NCI-H748 treated with DMSO at 0.1 percent for 48 hours (cell line): ENCODE measurements at places on chromosomes 7 and 10.
A peak's percentile ranks its signal among the peaks of the same experiment; 100 is the strongest.

DNA sequence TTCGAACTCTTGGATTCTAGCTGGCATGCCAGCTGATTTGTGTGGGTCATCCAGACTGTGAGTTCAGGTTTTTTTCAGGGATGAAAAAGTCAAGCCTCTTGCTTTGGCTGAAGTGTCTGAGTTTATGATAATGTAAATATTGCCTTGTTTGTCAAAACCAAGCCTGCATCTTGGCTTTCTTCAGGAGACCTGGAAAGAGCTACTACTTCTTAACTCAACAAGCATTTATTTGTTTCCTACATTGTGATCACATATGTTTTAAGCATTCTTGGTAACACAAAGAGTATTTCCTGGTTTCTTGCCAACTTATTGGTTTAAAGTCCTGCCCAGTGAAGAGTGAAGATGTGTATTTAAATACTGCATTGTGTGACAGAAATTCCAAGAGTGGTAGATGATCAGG lies 407.1 kb downstream of the LRMDA start:
- DNase-seq, result no peak

DNA sequence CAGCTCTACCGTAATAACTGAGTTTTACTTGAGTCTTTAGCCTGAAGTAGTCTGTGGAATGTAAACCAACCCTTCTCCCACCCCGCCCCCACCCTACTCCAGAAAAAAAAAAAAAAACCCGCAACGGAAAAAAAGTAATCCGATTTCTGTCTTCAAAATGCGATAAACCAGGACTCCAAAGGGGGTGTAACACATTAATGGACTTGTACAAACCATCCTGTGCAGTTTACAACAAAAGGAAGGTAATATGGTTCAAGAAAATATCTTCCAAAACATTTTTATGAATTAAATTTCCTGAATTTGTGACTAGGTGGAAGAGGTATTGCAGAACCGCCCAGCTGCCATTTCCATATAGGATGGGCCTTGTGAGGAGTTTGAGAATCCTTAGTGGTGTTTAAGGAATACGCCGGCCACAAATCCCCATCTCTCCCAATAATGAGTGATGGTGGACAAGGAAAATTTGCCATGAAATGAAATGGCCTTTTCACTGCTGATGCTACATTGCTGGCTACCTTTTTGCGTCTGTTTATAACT lies 10.6 kb downstream of the SKIDA1 start:
- no peak for DNase-seq

DNA sequence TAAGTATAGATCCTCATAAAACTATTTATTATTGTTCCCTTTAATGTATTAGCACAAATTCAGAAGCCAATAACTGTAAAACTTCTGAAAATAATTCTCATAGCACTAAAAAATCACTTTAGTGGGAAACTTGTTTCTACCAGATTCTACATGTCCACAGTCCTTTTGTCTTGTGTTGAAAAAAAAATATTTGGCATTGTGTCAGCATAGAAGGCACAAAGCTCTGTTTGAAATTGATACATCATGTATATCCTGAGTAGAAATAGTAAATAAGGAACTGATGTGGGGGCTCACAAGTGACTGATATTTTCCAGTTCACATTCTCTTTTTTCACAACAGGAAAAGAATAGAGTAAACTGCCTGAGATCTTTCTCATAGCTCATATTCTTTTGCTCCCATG lies 134.6 kb downstream of the GRM3 start:
- DNase-seq, result no peak

DNA sequence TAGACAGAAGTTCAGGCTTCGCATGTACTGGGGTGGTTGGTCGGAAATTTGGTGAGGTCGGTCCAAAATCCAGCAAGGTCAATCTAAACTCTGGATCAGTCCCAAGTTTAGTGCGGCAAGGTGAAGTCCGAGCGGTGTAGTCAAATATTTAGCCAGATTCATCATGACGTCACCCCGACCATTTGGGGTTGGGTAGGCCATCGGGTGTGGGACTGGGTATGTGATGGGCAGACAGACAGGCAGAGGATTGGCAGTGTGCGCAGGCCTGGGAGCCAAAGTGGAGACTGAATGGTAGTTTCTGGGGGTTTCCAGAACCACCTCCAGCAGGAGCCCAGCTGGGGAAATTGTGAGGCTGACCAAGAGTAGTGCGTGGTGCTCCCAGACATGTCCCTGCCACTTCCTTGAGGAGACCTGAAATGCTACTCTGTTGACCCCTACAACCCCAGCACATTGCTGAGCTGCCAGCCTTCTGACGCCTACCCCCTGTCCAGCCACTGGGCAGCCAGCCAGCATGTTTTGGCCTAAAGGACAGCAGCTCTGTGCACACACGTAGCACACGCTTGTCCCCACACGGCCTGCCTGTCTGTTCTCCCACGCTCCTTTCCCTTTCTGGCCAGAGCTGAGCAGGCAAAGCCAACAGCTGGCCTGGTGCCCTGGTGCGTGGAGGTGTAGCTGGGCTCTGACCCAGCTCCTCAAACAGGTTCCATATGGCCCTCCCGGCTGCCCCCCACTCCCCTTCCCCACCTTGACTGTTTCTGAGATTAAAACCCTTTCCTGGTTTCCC lies 55.9 kb downstream of the FAM241B start:
- no peak for DNase-seq

GRCh38 chr10:124756156-124756903 lies 12.2 kb upstream of the FAM53B start:
- DNase-seq, result no peak

DNA sequence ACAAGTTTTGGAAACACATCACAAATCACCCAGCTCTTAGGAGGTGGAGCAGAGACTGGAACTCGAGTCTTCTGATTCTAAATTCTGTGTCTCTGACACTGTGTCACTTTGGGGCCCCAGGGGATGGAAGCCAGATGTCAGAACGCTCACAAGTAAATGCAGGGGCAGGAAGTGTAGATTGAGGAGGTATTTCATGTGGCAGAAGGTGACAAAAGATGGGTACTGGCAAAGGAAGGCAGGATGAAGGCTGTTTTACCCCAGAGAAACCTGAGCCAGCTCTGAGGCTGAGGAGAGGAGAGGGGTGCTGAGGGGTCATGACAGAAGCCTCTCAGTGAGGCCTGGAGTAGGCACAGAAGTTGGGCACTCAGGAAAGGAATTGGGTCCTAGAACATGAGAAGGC lies 6.0 kb upstream of the PURB start:
- no peak for DNase-seq

DNA sequence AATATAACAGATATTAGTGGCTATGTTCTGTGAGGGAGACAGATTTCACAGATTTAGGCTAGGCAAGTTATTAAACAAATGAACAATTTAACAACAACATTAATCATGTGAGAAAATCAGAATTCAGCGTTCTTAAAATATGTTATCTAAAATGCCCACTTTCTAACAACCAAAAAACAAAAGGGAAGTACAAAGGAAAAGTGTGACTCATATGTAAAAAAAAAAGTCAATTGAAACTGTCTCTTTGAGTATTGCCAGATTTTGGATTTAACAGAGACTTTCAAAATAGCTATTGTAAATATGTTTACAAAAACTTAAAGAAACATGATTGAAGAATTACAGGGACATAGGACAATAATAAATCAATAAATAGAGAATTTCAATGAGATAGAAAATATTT lies 34.8 kb upstream of the ARHGAP22 start:
- no peak for DNase-seq

DNA sequence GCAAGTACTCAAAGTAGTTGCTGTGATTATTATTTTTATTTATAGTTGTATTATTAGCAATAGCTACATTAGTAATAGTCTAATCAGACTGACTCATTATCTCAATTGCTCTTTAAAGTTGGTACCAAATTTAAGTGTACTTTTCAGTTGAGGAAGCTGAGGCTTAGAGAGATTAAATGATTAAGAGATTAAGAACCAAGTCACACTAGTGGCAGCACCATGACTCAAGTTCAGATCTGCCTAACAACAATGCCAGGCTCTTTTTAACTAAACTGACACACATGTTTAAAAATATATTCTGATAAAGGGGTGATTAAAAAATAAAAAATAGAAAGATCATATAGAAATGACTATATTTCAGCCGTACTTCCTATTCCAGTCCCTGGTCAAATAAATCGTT lies 42.0 kb downstream of the FZD1 start:
- no peak for DNase-seq

DNA sequence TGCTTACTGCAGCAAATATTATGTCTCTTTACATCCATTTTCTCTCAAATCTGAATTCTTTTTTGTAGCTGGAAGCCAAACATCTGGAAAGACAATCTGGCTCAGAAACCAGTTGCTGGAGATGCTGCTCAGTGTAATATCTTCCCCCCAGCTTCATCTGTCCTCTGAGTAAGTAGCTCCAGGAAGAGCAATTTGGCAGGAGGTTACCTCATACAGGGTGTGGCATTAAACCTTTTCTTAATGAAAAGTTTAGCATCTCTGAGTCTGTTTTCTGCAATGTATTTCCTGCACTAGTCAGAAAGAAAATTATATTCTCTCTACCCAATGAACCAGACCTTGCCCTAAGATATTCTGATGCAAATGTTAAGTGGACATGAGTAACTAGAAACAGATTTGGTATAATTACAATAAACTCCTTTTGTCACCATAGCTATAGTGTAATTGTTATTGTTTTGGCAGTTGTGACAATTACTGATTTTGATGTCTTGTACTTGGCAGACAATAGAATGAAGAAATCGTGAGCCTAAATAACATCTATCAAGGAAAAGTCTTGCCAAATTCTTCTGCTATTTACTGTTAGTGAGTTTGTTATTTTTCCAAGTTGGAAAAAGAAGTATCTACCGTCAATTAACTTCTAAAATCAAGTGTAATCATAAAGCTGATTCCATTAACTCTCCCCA lies 123.3 kb downstream of the WDFY4 start:
- no peak for DNase-seq

DNA sequence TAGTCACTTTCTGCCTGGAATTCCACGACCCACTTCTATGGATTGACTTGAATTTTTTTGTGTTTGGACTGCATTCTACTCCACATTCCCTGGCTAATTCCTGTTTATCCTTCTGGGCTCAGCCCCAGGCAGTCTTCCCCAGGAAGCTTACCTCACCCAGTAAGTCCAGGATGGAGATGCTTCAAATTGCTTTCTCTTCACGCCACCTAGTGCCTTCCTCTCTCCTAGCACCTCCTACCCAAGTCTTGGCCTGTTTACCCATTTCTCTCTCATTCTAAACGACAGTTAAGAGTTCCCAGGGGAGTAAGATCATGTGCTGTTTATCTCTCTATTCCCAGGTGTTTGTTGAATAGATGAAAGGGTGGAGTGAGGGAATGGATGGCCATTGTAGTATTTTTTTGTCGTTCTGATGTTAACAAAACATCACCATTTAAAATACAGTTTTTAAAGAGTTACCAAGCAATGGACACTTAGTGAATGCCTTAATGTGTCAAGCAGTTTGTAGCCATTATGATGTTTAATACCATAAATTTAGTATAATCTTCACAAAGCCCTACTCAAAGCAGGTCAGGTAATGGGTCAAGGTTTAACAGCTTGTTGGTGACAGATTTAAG lies 45.5 kb upstream of the TARP start:
- peak; percentile 69 for DNase-seq

DNA sequence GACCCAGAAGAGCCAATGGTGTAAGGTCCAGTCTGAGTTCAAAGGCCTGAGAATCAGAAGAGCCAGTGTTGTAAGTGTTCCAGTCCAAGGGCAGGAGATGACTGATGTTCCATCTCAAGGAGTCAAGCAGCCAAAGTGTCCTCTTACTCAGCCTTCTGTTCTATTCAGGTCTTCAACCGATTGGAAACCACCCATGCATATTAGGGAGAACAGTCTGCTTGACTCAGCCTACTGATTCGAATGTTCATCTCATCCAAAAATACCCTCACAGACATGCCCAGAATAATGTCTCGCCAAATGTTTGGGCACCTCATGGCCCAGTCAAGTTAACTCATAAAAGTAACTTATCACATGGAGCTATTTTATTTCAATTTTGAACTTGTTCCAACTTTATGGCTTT lies 2.9 kb upstream of the WDFY4 start:
- no peak for DNase-seq

DNA sequence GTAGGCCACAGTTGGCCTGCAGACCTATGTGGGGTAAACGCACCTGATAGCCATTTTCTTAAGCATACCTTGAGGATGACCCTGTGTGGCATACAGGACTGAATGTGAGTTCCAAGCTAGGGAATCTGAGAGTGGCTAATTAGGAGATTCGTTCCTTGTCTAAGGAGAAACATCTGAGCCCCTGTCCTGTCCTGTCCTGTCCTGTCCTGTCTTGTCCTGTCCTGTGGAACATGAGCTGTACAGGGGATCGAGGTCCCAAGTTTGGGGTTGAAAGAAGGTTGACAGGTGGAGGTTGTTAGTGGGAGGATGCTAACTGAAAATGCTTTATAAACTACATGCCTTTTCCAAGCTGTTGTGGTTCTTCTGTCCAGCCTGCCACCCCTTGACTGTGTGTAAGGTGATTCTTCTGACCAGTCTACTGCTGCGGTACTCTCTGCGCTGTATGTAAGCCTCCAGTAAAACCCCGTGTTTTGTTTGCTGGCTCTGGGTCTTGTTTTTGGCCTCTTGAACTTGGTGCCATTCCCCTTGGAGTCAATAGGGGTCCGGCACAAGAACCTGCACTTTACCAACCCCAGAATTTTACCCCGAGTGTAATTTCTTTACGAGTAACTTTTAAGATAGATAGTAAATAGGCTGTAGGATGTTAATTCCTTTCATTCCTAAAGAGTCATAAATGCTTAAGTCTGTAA lies 26.4 kb downstream of the ZNRF2 start:
- no peak for DNase-seq

DNA sequence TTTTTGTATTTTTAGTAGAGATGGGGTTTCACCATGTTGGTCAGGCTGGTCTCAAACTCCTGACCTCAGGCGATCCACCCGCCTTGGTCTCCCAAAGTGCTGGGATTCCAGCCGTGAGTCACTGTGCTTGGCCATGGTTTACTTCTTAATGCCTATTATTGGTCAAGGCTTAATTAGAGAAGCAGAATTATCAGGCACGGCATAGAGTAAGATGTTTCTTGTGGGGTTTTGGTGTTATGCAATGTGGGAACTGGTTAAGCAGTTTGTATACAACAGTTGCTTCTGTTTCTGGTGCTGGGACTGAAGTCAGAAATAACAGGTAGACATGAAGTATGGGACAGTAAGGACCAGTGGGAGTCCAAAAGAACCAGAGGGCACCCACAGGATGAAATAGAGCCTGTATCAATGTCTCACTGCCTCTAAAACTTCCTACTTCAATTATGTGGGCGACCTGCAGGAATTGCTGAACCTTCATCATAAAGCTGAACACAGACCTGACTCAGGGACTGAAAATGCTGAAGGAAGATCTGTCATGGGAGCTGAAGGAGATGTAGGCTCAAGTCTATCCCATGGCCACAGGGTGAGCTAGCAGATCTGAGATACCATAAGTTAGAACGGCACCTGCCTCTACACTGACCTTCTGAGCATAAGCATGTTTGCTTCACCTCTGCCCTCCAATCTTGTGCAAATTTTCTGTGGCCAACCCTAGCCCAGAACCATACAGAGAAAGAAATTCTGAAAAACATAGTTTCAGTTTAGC lies 38.3 kb upstream of the VCL start:
- DNase-seq, result no peak

- no peak for DNase-seq
Observed at GRCh38 chr7:31111109-31111451, 59.0 kb downstream of the ADCYAP1R1 start.

DNA sequence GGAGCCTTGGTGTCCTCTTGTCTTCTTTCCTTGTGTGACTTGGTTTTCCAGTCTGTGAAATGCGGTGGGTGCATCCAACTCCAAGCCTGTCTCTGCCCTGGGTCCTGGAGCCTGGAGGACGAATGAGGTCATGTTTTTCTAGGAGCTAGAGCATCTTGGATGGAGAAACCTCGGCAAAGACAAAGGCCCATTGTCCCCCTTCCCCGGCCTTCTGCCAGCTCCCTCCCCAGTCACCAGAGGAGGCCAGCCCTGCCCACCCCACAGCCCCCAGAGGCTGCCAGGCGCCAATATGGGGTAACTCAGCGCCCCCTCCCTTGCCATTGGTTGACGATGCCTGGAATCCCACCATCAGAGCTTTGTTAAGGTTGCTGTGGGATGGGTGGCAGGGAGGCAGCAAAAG lies 40.4 kb downstream of the KCTD7 start:
- DNase-seq, result no peak
